T-helper 17 cell (primary cell): ENCODE measurements at places on chromosomes 13 and 19. TPM values are rescaled to one million over a fixed set of nuclear protein-coding genes. Genes with fewer than 3 reads are reported as not detected.
A peak's percentile ranks its signal among the peaks of the same experiment; 100 is the strongest.

CD37 gene
- 373 TPM for total RNA-seq

DLEU7 gene
- not detected for total RNA-seq

CEACAM5 gene
- not detected for total RNA-seq

DNA sequence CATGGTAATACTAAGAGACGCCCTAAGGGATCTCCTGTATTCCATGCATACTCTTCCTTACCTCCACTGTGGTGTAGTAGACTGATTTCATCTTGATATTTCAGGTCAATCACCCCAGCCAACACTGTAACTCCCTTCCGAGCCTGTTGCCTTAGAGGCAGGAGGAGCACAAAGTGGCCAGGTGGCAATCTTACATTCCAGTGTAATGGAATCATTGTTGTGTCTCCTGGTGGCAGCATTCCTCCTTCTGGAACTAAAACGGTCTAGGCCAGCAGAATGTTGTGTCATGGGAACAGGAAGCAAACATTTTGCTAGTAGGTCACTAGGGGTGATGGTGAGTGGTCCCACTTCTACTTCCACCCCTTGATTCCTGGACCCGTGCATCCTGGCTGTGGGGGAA, 405.7 kb upstream of the SLC10A2 start:
- H3K4me1 ChIP-seq, result no peaks in the 10 kb centered on the region
- H3K27ac ChIP-seq, result no peak overlapping the region
- DNase-seq, result no peak
- H3K4me3 ChIP-seq, result no peak overlapping the region
- no peaks in the 10 kb centered on the region for H3K27me3 ChIP-seq

DNA sequence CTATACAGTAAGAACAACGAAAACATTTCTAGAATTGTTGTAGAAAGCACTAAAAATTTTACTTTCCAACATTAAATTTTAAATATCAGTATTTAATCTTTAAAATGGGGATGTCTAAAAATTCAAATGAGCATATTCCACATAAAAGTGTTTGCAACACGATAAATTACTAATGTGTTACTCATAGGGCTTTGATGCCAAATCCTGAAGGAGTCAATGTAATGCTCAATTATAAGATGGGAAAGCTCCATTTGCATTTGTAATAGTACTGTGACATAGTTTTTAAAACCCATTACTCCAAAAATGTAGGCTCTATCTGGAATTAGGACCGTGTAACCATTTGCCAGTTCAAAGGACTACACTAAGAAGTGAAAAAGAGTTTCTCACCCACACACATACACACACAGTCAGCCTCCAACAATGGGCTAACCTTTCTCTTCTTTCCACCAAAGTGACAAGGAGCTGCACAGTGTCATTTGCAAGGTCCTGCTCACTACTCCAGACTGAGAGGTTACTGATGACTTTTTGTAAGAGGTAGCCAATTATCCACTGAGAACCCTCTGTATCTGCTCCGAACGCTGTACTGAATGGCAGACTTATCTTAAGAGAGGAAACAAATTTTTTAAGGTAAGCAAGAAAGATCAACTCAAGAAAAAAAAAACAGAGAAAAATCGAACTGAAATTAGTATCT, 26.1 kb upstream of the EEF1AKMT1 start:
- H3K27ac ChIP-seq, result peak overlapping the region; percentile 71
- no peaks in the 10 kb centered on the region for H3K27me3 ChIP-seq
- H3K36me3 ChIP-seq, result no peaks in the 10 kb centered on the region
- peaks cover 24% of the 10 kb centered on the region for H3K4me1 ChIP-seq
- no peak overlapping the region for H3K4me3 ChIP-seq

GRCh38 chr13:22031702-22032286, 360.9 kb downstream of the FGF9 start:
- no peaks in the 10 kb centered on the region for H3K4me1 ChIP-seq
- H3K36me3 ChIP-seq, result peaks cover 2% of the 10 kb centered on the region
- no peaks in the 10 kb centered on the region for H3K27me3 ChIP-seq
- H3K27ac ChIP-seq, result no peak overlapping the region
- no peak for DNase-seq

DNA sequence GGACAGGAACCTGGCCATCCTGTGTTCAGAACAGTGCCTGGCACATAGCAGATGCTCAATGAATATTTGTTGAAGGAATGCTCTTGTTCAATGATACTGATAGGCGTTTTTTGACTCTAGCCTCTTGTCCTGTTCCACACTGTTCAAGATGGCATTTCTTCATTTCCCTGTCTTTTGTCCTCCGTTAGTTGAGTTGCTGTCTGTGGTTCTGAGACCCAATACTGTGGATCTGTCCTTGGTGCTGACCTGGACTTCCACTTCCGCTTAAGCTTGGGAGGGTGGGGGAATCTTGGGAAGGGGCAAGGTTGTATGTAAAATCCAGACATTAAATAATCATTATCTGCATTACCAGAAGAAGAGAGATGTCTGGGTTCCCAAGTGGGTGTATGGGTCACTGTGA, 8.3 kb upstream of the KCNN4 start:
- H3K4me3 ChIP-seq, result no peak overlapping the region
- no peaks in the 10 kb centered on the region for H3K36me3 ChIP-seq
- DNase-seq, result no peak
- no peak overlapping the region for H3K27ac ChIP-seq
- peaks cover 20% of the 10 kb centered on the region for H3K4me1 ChIP-seq
- peaks cover 18% of the 10 kb centered on the region for H3K27me3 ChIP-seq

- no peak overlapping the region for H3K27ac ChIP-seq
- no peak overlapping the region for H3K4me3 ChIP-seq
- peaks cover 9% of the 10 kb centered on the region for H3K4me1 ChIP-seq
- H3K36me3 ChIP-seq, result no peaks in the 10 kb centered on the region
- H3K27me3 ChIP-seq, result peaks cover 13% of the 10 kb centered on the region
Observed at GRCh38 chr13:28744091-28744536, 25.3 kb upstream of the SLC46A3 start.

- H3K4me3 ChIP-seq, result no peak overlapping the region
- H3K27ac ChIP-seq, result no peak overlapping the region
- H3K27me3 ChIP-seq, result no peaks in the 10 kb centered on the region
- no peaks in the 10 kb centered on the region for H3K36me3 ChIP-seq
Observed at GRCh38 chr19:33156334-33156733, 24.4 kb downstream of the WDR88 start.

DNA sequence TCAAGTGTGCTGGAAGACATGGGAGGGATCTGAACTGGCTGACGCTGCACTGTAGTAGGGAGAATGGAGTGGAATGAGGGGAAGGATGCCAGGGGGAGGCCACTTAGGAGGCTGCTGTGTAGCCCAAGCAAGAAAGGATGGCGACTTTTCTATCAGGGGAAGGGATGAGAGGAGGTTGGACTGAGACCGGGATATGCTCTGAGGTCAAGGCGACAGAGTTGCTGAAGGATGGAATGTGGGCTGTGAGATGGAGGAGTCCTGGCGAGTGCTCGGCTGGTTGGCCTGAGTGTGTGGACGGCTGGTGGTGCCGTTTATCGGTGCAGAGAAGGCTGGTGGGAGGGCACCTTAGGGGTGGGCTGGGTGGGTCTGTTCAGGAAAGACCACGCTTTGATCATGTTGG, 45.7 kb downstream of the IRS2 start:
- H3K4me1 ChIP-seq, result peaks cover 11% of the 10 kb centered on the region
- H3K36me3 ChIP-seq, result peaks cover 3% of the 10 kb centered on the region
- DNase-seq, result no peak

GRCh38 chr13:101892296-101892695, 439.8 kb downstream of the ITGBL1 start:
- H3K36me3 ChIP-seq, result no peaks in the 10 kb centered on the region
- no peaks in the 10 kb centered on the region for H3K27me3 ChIP-seq
- no peak overlapping the region for H3K27ac ChIP-seq

GRCh38 chr19:582497-583197, 7.0 kb upstream of the HCN2 start:
- H3K27ac ChIP-seq, result no peak overlapping the region
- no peak for DNase-seq
- no peak overlapping the region for H3K4me3 ChIP-seq
- H3K27me3 ChIP-seq, result no peaks in the 10 kb centered on the region
- H3K36me3 ChIP-seq, result no peaks in the 10 kb centered on the region
- peaks cover 2% of the 10 kb centered on the region for H3K4me1 ChIP-seq

- H3K27me3 ChIP-seq, result peaks cover 52% of the 10 kb centered on the region
- H3K36me3 ChIP-seq, result peaks cover 2% of the 10 kb centered on the region
- peaks cover 17% of the 10 kb centered on the region for H3K4me1 ChIP-seq
- DNase-seq, result no peak
- H3K4me3 ChIP-seq, result no peak overlapping the region
- no peak overlapping the region for H3K27ac ChIP-seq
Observed at GRCh38 chr13:110872034-110872767, 42.7 kb downstream of the ANKRD10 start.

DNA sequence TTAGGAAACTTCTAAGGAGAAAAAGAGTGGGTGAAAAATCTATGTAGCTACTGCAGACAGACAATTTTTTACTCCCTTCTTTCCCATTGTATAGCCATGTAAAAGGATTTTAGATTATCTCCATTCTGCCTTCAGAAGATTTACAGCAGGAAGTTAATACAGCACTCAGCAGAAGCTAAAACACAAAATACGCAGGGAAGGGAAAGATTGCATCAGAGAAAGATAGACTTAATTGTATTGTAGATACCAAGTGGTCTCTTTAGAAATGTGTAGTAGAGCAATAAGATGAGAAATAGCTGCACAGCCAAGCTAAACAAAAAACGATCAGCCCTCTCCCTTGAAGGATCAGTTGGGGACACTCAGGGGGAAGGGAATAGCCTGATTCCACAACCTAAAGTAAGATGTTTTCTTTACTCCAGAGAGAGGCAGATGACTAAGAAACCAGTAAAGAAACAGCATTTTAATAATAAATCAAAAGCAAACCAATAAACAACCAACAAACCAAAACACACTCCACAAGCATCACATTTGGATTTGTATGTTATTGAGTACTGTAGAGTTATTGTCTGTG, 236.7 kb upstream of the SLITRK1 start:
- no peak overlapping the region for H3K27ac ChIP-seq
- H3K4me1 ChIP-seq, result no peaks in the 10 kb centered on the region
